Right ventricle myocardium inferior (tissue), 1 donor: ENCODE measurements at places on chromosomes 2 and 18.

- DNase-seq, result peak; percentile 81
These were observed 7.1 kb upstream of the KLF11 start for GRCh38 chr2:10036095-10036884.

DNA sequence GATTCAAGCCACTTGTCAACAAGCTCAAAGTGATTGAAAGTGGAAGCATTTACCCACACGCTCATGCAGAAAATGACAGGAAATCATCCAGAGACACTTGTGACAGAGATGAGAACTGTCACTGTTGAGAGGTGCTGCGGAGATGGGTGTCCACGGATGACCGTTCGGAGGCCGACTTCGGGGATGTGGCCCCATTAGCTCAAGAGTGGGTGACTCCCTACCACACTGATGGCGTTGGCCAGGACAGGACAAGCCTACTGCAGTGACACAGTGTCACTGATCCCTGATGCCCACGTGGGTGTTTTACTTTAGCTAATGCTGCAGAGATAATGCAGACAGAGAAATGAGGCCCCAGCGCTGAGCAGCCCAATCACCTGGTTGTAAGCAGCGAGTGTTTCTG is 81.5 kb upstream of the YWHAQ start:
- DNase-seq, result no peak

GRCh38 chr2:84878459-84878858 is 2.4 kb downstream of the TRABD2A start:
- no peak for DNase-seq

GRCh38 chr2:234469251-234469845 is 27.5 kb downstream of the ARL4C start:
- DNase-seq, result no peak

DNA sequence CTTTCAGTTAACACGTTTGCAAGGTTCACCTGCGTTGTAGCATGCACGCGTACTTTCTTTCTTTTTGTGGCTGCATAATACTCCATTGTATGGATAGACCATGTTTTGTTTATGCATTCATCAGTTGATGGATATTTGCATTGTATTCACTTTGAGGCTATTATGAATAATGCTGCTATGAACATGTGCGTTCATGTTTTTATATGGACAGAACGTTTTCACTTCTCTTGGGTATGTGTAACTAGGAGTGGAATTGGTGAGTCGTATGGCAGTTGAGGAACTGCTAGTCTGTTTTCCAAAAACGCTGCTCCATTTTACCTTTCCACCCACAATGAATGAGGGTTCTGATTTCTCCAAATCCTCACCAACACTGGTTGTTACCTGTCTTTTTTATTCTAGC is 244.3 kb downstream of the GLI2 start:
- no peak for DNase-seq

GRCh38 chr2:112155331-112156151 is 17.4 kb downstream of the FBLN7 start:
- peak; percentile 72 for DNase-seq

DNA sequence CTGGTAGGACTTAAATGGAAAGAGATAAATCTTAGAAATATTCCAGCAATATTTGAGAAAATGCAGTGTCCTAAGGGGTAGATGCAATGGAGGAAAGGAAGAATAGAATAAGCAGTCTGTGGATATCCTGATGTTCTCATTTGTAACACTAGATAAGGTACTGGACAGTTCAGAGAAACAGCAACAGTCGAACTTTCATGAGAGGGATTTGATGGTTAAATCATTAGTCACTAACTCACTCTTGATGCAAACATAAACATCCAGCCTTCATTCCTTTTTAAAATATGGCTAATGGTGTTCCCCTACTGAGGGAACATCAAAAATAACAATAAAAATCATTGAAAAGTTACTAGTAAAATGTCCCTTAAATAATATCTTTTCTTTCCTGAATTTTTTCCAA is 211.4 kb upstream of the SLC39A10 start:
- no peak for DNase-seq

DNA sequence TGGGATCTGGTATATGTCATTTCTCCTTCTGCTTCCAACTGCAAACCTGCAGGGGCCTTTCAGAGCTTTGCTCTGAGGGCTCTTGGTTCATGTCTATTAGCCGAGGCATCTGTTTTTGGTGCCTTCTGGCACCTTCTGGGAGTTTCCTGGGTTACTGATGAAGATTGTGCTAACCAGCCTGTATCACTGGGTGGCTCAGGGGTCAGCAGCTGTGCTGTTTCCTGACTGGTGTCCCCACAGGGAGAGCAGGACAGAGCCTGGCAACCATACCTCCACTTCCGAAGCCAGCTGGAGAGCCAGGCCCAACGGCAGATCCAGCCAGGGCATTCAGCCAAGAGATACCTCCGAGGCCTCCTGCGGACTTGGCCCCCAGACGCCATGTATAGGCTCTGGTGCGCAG is 17.5 kb downstream of the KIAA2012 start:
- no peak for DNase-seq

GRCh38 chr18:35215026-35215425 is 25.8 kb upstream of the ZNF397 start:
- DNase-seq, result no peak

- DNase-seq, result no peak
These were observed 12.4 kb upstream of the IGFBP2 start for GRCh38 chr2:216620786-216621185.

GRCh38 chr18:67468038-67468437 is 48.5 kb downstream of the DSEL start:
- no peak for DNase-seq

DNA sequence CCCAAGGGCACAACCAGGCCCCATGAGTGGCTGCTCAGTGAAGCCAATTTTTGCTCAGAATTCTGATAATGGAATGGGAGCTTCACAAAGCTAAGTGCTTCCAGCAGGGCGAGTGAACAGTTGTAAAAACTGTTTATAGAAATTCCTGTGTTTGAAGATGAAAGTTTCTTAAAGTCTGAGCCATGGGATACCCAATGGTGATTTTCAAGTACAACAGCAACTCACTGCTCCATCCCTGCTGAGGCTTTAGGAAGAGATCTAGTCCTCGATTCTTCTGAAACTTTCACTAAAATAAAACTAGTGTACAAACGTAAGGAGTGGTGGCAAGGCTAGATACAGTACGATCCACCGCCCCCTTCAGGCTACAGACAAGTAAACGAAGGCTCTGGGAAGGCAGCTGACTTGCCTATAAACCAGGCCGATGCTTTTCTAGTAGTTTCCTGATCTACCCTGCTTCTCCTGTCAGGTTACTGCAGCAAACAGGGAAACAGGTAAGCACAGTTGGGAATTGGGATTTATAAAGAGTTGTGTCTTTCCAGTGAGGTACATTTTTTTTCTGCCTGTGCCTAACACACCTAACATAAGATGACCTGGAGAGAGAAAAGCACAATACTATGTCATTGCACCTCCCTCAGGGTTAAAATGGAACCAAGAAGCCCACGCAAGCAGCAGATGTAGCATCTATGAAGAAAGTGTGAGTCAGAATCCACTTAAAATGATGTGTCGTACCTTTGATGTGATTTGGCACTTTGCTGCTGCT is 108.7 kb downstream of the UXS1 start:
- DNase-seq, result no peak

GRCh38 chr2:3730646-3731045 is 27.3 kb downstream of the DCDC2C start:
- DNase-seq, result no peak

GRCh38 chr18:70973626-70974025 is 684.8 kb downstream of the SOCS6 start:
- DNase-seq, result no peak

DNA sequence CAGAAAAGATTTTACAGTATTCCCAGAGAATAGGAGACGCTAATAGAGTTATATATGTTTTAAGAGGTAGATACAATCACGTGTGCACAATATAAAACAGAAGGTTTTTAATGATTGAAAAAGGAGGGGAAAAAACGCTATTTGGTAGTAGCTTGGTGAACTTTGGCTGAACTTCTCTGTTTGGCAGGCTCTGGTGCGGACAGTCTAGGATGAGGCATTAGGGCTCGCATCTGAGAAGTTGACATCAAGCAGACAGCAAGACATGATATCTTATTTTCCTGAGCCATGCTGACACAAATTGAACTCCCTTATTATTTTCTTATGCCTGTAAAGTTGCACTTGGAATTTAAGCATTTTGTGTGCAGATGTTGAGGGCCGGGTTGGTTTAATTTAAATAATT is 176.6 kb downstream of the EN1 start:
- no peak for DNase-seq

GRCh38 chr2:46815121-46815802 is 100.3 kb downstream of the MCFD2 start:
- DNase-seq, result no peak

DNA sequence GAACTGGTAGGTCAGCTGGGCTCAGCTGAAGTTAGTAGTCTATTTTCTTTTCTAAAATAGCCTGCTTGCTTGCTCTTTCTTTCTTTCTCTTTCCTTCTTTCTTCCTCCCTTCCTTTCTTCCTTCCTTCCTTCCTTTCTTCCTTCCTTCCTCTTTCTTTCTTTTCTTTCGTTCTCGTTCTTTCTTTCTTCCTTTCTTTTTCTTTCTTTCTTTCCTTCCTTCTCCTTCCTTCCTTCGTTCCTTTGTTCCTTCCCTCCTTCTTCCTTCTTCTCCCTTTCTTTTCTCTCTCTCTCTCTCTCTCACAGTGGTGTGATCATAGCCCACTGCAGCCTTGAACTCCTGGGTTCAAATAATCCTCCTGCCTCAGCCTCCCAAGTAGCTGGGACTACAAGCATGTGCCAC is 29.2 kb upstream of the KDM3A start:
- no peak for DNase-seq

GRCh38 chr2:1483551-1483950 is 70.3 kb downstream of the TPO start:
- DNase-seq, result no peak

DNA sequence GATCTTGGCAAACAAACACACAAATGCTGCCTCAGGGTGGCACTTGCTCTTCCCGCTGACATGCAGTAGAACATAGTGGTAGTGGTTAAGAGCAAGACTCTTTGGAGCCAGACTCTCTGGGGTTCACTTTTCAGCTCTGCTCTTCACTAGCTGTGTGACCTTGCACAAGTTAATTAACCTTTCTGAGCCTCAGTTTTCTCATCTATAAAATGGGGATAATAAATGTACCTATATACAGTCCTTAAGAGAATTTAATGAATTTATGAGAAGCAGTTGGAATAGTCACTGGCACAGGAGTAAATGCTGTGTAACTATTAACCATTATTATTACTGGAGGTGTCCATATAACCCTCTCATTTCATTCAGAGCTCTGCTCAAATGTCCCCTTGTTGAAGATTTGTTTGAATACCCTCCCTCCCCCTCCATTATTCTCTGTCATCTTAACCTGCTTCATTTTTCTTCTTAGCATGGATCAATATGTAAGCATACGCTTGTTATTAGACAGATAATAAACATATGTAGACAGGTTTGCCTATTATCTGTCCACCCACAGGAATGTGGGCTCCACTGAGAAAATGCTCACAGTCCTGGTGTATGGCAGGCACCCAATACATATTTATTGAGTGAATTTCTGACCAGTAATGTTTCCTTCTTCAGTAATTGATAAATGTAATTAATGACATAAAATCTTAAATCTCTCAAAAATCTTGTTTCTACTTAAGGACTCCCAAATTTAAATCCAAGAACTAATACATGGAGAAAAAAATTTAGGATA is 64.5 kb downstream of the TSPYL6 start:
- DNase-seq, result no peak

GRCh38 chr2:64972876-64973275 is 16.3 kb upstream of the SLC1A4 start:
- no peak for DNase-seq

DNA sequence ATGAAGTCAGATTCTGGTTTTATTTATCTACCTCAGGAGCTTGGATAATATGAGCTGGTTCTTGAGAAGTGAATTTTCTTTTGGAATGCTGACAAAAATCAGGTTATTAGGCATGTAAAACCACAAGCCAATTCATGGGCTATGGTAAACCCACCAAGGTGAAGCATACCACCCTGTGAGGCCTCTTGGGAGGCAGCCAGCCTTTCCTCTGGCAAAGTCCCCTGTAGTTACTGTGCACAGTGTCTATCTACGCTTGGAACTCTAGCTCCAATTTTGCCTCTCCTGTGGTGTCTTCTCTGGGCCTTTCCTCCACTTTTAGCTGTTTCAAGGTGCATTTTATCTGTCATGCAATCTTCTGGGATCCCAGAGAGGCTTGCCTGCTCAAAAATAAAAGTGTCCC is 242.7 kb upstream of the ZSWIM2 start:
- DNase-seq, result no peak

- no peak for DNase-seq
These were observed 67.1 kb downstream of the CERKL start for GRCh38 chr2:181589779-181590178.

GRCh38 chr2:234741976-234742375 is 209.8 kb upstream of the SH3BP4 start:
- DNase-seq, result no peak

DNA sequence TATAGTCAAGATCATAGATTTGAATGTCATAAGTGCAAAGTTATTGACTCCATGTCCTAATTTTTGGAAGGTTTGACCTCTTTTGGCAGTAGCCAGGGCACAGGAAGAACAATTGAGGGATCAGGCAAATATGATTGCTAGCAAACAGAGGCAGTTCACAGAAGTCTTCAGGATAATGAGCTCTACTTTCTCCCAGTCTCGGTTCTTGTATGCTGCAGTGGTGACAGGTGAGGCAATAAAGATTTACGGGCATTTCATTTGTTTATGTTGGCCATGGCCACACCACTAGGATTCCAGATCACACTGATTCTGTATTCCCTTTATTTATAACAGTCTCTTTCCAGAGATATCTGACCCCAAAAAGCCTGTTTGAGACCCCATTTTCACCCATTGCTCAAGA is 137.5 kb downstream of the UBR3 start:
- DNase-seq, result no peak

- DNase-seq, result no peak
These were observed 993.1 kb downstream of the TSN start for GRCh38 chr2:122748552-122749011.

GRCh38 chr2:157262248-157262647 is 4.7 kb downstream of the GALNT5 start:
- DNase-seq, result no peak

DNA sequence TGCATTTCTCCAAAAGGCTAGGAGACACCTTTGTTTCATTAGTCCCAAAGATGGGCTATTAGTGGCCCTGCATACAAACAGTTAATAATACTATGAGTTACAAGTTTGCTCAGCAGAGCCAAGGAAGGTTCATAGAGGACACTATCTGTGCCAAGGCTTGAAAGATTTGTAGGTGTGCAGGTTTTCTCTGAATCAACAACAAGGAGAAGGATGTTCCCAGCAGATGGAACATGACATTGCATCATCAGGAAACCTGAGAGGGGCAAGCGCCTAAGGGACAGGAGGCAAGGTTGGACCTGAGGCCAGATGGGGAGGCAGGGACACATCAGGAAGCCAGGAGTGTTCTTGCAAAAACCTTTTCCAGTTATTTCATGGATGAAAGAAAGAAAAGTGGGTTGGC is 35.4 kb upstream of the STK17B start:
- DNase-seq, result no peak
